Mucosa of descending colon (tissue), 3 donors: ENCODE measurements at places on chromosomes 7 and 10. TPM values are rescaled to one million over a fixed set of nuclear protein-coding genes. Genes with fewer than 3 reads are reported as not detected.
A peak's percentile ranks its signal among the peaks of the same experiment; 100 is the strongest.

DNA sequence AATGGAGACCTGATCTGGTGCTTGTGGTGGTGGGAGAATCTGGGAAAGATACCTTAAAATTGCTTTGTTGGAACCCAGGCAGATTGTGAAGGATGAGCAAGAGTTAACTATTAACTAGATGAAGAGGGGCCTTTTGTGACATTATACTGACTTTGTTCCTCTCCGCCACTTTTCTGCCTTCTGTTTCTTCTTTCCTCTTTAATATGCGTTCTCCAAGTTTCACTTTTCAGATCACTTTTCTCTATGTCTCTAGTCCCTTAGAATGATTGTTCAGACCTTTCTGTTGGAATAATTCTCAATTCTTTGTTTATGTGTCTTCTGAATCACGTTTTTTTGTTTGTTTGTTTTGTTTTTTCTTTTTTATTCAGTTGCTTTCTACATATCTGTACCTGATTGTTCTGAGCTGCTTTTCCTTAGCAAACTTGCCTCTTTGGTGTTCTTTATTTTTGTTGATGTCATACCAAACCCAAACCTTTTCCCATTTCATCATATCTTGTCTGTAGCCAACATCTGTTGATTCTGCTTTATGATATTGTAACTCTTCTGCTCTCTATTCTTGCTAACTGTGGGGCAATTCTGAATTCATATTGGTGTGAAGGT lies 2.8 kb downstream of the BMPR1A start:
- no peak for DNase-seq

The SLC26A5 gene
- 0.19 TPM for total RNA-seq

GRCh38 chr7:94921911-94922310 lies 14.5 kb downstream of the PPP1R9A start:
- no peak for DNase-seq

DNA sequence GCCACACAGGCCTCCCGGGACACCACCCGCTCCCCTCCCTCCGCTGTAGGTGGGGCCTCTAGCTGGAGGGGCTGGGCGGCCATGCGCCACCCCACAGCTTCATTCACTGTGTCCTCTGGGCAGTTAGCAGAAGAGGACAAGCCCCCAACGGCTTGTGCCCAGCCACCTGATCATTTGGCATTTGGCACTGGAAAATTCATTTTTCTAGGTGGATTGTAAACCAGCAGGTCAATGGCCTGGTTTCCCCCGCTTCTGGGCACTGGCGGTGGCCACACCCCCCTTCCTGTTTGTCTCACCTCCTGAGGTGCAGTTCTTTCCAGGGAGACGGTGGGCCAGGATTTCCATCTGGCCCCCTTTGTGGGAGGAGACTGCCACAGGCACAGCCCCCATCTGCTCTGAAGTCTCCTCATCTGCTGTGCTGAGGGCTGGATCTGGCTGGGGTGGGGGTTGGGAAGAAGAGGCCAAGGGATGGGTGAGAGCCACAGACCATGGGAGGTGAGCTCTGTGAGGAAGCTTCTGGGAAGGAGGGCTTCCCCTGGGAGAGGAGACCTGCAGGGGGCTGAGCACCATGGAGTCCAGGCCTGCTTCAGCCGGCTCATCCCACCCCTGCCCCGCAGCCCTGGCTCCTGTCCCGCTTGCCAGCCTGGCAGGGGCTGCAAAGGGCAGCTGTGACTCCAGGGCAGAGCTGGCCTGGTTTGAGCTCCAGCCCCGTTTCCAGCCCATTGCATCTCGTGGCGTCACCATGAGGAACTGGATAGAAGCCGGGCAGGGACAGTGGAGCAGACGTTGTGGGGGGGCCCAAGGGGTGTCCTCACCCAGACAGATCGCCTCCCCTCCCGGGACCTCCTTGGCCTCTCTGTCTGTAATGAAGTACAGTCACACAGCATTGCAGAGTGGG lies 40.1 kb upstream of the SLC29A3 start:
- no peak for DNase-seq

The MMRN2 gene
- 11.5 TPM for total RNA-seq

The GRM3 gene
- not detected for total RNA-seq

DNA sequence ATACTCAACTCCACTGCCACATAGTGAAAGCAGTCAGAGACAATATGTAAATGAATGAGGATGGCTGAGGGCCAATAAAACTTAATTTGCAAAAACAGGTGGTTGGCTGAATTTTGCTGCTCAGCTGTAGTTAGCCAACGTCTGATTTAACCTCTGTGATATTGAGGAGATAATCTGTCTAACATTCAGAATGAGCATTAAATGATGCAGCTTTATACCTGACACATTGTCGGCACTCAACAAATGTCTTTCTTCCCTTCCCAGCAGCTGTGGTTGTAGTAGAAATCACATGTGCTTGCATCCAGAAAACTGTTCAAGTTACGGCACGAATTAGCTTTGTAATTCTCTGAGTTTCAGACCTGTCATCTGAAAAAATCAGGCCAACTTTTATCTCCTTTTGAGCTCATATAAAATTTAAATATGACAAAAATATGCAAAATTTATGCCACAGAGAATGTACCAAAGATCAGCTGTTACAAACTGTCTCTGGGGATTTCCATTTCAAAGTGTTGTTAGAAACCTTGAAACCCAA lies 1239.7 kb downstream of the GATA3 start:
- DNase-seq = no peak

The PPP1R3C gene
- 1.5 TPM for total RNA-seq

- peak; percentile 96 for DNase-seq
Measured at GRCh38 chr7:141014524-141015395, at the start of gene MRPS33. Gene MRPS33, minus strand, starts transcription at chr7:141014952. Its CDS starts 4,319 bp downstream, at chr7:141010633.

The DPP6 gene
- total RNA-seq = 1.5 TPM

- DNase-seq = no peak
Measured at GRCh38 chr10:26829810-26830515, 30.8 kb downstream of the ABI1 start.

- DNase-seq = no peak
Measured at GRCh38 chr10:3687510-3688081, 97.4 kb downstream of the KLF6 start.

- no peak for DNase-seq
Measured at GRCh38 chr10:91652364-91652763, 19.5 kb upstream of the PPP1R3C start.

GRCh38 chr7:157538735-157539134 lies 201.9 kb downstream of the DNAJB6 start:
- DNase-seq = no peak

GRCh38 chr10:132981746-132982145 lies 39.4 kb upstream of the CFAP46 start:
- peak; percentile 20 for DNase-seq

GRCh38 chr10:21314111-21314626 lies 211.3 kb downstream of the SKIDA1 start:
- no peak for DNase-seq

GRCh38 chr10:112526139-112526538 lies 79.1 kb downstream of the VTI1A start:
- no peak for DNase-seq

The PON1 gene
- total RNA-seq = not detected

The TAC1 gene
- total RNA-seq = 1.9 TPM

The CDH23 gene
- 3.0 TPM for total RNA-seq

DNA sequence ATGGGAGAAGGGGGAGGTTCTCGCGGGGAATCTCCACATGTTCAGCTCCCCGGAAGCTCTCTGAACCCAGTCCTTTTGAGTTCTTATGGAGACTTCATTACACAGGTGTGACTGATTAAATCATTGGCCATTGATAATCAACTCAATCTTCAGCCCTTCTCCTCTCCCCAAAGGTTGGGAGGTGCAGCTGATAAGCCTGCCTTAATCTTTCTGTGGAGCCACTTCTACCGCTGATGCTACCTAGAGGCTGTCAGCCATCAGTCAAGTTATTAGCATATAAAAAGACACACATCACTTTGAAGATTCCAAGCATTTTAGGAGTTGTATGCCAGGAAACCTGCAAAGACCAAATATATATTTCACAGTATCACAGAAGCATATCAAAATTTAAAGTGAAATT lies 91.7 kb downstream of the MARCHF5 start:
- no peak for DNase-seq

The GIMAP7 gene
- total RNA-seq = 11.5 TPM

DNA sequence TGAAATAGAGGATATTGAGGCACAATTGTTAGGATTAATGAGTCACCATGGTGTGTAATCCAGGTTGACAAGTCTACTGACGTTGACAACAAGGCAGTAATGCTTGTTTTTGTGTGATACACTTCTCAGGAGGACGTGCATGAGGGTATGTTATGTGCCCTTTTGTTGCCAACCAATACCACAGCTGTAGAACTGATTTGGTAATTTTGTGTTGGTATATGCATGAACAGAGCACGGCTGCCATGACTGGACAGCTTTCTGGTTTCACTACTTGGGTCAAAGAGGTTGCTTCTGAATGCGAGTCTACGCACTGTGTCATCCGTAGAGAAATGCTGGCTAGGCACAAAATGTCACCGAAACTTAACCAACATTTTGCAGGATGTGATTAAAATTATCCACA lies 32.9 kb downstream of the PHTF2 start:
- DNase-seq = no peak

The AKR1C1 gene
- 66.9 TPM for total RNA-seq

GRCh38 chr10:44973323-44974081 lies 5.1 kb downstream of the DEPP1 start:
- DNase-seq = no peak

The CAMK2B gene
- 2.2 TPM for total RNA-seq

- DNase-seq = no peak
Measured at GRCh38 chr10:113544392-113544791, 8.5 kb upstream of the HABP2 start.

- no peak for DNase-seq
Measured at GRCh38 chr10:121442086-121442935, 155.9 kb downstream of the FGFR2 start.

GRCh38 chr7:133021196-133021595 lies 60.7 kb downstream of the CHCHD3 start:
- DNase-seq = no peak

DNA sequence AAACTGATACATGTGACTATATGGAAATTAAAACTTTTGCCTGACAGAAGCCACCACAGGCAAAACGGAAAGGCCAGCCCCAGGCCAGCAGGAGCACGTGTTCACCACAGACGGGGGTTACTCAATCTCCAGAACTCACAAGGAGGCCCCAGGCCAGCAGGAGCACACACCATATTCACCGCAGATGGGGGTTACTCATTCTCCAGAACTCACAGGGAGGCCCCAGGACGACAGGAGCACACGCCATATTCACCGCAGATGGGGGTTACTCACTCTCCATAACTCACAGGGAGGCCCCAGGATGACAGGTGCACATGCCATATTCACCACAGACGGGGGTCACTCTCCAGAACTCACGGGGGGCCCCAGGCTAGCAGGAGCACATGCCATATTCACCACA lies 61.5 kb downstream of the NKX6-2 start:
- DNase-seq = no peak

DNA sequence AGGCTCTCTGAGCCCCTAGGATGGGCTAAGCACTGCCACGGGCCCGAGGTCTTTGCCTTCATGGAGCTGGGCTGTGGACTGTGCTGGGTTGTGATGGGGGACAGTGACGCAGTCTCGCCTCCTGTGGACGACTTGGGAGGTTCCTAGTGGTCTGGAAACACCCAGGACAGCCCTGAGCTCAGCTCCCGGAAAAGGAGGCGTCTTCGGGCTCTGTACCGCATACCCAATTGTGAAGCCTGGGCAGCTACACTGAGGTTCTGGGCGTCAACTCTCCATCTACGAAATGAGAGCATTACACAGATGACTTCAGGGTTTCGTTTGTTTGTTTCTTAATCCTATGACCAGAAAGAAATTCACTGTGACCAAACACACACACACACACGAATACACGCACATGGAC lies 79.6 kb upstream of the KAT6B start:
- DNase-seq = no peak

The SPAG6 gene
- total RNA-seq = not detected

The CALHM1 gene
- total RNA-seq = not detected

GRCh38 chr7:89283302-89283701 lies 487.8 kb upstream of the TEX47 start:
- no peak for DNase-seq

GRCh38 chr7:2812831-2813230 lies 31.3 kb downstream of the GNA12 start:
- no peak for DNase-seq

DNA sequence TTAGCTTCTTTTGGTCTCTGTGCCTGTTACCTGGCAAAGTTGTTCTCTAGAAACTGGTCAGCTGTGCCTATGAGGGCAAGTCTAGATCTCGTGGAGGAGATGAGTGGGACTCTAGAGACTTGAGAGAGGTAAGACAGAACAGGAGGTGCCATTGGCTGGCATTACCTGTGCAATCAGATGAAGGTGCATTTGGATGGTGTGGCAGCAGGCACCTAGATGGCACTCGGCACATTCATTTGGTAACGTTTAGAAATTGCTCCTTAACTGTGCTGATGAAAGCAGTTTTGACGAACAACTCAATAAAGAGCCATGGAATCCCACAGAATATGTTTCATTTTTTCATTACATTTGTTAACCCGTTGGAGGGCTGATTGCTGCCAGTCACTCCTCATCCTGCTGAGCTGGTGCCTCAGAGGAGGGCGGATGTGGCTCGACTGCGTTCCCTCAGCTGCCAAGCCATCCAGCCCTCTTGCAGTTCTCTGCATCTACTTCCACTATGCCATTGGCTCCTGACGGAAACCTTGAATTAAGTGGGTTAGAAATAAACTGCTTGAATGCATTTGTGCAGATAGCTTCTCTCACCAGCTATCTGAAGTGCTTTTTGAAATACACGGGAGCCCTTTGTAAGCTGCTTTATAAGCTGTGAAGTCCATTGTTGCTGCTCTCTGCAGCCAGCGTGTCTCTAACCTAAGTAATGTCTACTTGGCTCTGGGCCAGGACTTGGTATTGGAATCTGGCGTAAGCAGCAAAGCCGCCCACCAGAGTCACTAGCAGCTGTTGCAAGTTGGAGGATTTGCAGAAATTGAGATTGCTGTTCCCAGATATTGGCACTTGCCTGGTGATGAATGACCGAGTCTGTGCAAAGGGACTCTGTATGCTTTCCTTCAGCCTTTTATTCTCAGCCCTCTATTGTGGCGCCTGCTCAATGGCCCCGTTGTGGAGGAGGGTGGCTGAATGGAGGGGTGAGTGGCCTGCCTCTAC lies 87.4 kb downstream of the LRRC4 start:
- no peak for DNase-seq

The OIT3 gene
- 0.25 TPM for total RNA-seq

The SLC26A4 gene
- 0.57 TPM for total RNA-seq
